ENCODE measurements at places on chromosomes 5 and 9.

GRCh38 chr5:72779520-72779919, 36.9 kb upstream of the TNPO1 start:
- no peak for DNase-seq

DNA sequence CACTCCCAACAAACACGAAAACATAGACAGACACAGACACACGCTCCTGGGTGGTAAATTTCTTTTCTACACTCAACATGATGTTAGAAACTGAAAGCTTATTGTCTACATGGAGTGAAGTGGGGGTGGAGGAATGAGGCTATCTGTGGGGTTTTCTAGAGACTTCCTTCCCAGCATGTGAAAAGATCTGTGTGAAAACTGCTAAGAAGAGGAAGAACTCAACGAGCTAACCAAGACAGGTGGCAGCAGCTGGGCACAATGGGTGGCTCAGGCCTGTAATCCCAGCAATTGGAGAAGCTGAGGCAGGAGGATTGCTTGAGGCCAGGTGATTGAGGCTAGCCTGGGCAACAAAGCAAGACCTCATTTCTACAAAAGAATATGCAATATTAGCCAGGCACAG, 7.6 kb downstream of the FYB1 start:
- no peak for DNase-seq

DNA sequence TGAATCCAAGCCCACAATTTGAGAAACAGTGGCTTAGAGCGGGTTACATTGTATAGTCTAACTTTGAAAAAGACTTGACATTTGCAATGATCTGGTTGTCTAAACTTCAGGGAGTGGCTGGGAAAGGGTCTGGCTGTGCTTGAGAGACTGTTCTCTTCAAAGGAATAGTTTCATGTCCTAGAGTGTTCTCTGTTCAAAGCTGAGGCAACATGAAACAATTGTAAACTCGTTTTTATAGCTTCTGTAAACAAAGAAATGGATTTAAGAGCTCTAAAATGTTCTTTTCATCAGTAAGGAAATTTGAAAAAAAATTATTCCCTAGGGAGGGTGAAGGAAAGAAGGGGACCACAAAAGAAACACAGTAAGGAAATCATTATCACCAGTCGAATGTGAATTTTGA, 41.6 kb downstream of the FOCAD start:
- no peak for DNase-seq

DNA sequence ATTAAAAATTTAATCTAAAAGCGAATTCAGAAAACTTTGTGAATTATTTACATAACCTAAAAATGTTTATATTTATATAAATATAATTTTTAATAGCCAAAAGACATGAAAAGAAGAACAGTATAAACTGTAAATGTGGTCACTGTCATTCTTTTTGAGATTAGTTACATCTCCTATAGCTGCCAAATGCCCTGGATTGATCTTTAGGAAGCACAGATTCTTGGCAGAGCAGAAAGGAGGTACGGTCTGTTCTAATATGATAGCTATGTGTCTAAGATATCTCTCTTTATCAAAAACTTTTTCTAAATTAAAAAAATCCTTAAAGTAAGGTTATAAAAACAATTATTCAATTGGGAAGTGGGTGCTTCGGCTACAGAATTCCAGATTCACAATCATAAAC, 151.0 kb downstream of the LPAR1 start:
- DNase-seq, result no peak

- DNase-seq, result no peak
Measured at GRCh38 chr9:93296889-93297480, 113.0 kb downstream of the WNK2 start.

- no peak for DNase-seq
Measured at GRCh38 chr9:82209797-82210470, 221.4 kb downstream of the SPATA31D1 start.

- DNase-seq, result no peak
Measured at GRCh38 chr9:88932766-88933165, 58.5 kb upstream of the S1PR3 start.

DNA sequence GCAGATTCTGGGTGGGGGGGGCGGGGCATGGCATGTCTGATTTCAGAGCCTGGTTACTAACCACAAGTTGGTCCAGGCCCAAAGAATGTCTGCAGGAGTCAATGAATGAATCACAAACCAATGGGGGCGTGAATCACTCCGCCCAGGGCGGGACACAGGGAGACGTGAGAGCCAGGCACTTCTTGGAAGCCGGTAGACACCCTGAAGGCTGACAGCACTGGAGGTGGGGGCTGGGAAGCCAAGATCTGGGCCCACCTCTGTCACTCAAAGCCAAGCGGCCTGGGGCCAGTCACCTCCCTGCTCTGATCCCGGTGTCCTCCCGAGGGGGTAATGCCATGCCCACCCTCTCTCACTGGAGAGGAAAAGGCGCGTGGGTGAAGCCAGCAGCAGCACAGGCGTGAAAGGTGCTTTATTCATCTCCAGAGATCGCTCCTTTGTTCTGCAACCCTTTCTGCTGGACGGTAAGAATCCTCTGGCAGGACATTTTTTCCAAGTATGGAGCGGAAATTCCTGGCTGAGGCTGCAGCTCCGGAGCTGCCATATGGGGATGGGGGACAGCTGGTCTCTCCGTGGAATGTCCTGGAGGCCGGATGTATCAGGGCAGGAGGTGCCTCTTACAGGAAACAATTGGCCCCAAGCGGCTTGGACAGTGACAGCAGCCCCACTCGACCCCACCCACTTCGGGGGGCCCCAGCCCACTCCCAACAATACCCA, 85.0 kb downstream of the STK10 start:
- DNase-seq, result no peak

DNA sequence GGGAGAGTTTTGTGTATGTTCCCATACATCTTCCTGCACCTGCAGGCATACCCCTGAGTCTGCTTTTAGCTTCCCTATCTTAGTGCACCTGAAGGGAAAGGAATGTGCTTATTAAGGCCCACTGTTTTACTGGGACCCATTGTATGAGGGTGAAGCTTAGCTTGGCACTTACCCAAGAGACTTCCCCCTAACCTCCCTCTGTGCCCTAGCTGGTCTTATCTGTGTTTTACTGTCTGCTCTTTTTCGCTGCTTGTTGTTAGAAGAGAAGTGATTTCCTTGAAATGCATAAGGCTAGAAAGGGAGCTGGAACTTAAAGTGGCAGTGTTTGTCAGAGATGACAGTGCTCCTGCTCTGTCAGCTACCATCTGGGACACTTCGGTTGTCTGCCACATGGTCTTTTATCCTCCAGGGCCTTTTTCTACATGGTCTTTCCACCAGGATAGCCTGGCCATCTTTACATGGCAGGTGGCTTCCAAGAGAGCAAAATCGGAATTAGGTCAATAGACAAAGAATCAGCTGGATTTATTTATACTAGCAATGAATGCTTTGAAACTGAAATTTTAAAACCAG, 122.5 kb upstream of the SLC44A1 start:
- no peak for DNase-seq

DNA sequence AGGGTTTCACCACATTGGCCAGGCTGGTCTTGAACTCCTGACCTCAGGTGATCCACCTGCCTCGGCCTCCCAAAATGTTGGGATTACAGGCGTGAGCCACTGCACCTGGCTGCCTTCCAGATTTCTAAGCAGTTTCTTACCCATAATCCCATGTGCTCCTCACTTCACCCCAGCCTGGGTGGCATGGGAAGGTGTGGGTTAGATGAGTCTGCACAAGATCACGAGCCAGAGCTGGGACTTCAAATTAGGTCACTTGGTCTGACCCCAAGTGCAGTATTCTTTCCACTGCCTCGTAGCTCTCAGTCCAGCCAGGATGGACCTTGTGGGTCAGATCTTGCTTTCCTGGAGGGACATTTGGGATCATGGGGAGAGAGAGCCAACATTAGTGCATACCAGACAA, 37.5 kb upstream of the STRBP start:
- DNase-seq, result no peak

DNA sequence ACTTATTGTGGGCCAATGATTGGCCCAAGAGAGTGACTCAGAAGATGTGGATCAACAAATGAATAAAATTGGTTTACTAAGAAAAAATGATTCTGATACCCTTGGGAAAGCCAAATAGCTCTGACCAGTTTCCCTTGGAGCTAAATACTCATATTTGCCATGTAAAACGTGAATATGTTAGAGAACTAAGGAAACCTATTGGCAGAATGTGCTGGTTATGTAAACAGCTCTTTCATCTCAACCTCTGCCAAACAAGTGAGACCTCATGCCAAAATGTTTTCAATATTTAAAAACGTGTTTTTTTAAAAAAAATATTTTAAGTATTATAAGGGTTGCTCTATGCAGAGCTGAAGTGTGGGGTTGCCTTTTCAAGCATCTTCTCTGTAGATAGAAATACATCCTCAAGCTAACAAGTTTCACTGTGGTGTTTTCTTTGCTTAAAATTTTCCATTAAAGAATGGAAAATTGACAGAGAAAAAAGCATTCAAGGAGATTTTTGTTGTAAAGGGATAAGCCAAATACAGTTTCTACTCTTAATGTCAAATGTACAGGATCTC, 186.9 kb upstream of the TUT7 start:
- DNase-seq, result no peak

- DNase-seq, result no peak
Measured at GRCh38 chr5:138033386-138033808, 518 bp upstream of the FAM13B start.

DNA sequence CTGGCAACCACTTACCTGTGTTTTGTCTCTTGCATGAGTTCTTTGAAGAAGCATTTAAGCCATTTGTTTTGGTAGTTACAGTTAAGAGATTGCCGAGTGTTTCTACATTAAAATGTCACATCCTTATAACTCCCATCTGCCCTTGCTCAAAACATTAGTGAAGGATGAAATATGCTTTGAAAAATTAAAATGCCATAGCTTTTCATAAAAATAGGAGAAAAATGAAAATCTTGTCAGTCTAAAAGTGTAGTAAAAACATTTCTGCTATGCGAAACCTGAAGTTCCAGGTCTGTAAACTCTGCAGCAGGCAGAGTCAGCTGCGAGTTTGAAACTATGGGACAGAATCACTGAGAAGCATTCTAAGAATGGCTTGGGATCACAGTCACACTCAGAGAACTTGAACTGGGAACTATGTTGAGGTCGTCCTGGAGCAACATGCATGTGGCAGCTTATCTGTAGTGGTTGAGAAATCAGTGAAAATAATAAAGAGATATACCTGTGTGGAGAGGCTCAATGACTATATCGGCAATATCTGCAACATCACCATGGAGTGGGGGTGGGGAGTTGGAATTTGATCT, 67.4 kb downstream of the RASGRF2 start:
- DNase-seq, result no peak

DNA sequence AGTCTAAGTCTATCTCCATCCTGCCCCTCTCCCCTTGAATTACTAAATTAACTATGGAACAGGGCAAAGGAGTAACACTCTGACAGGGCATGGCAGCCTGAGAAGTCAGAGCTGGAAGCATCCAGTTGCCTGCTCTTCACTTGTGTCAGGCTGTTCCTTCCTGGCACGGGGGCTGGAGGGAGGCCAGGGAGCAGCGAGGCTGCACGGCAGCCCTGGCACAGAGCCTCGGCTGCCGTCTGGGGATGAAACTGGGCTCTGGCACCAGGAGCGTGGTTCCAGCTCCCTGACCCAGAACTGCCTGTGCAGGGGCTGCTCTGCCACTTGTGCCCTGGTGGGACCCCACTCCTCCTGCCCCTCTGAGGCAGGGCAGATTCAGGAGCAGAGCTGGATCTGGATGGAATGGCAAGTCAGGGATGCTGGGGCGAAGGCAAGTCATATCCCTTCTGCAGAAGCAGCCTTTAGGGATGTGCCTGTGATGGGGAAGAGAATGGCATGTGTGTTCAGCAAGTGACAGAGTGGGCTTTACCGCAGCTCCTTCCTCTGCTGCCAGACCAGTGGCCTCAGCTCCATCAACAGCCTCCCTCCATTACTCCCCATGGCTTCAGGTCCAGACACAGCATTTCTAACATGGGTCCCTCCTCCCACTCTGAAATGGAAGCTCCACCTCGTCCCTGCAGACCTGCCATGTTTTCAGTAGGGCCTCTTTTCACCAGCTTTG, 42.2 kb upstream of the PDE8B start:
- no peak for DNase-seq

DNA sequence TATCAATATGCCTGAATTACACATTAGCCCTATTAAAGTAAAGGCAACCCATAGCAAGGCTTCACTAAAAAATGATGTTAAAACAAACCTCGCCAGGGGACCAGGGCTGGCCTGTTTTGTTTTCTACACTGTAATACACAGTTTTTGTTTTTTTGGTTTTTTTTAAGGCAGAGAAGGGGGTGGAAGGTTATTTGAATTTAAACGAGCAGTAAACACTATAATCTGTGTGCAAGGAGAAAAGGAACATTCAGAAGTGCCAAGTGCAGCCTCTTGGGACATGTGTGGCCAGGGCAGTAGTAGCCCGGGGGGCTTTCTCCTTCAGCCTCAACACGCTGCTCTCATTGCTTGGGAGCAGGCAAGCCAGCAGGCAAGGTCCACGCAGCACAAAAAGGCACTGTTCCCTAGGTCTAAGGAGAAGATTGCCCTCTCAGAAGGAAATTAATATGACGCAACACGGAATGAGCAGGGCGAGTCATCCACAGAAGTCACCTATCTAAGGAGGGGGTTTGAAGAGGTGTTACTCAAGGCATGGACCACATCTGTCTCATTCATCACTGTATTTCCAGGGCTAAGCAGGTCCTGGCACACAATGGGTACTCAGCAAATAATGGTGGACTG, 16.2 kb downstream of the SIL1 start:
- no peak for DNase-seq

GRCh38 chr9:115681585-115681984, 472.0 kb upstream of the PAPPA start:
- DNase-seq, result no peak

All from activated naive CD8-positive, alpha-beta T cell treated with anti-CD3 and anti-CD28 coated beads for 36 hours (primary cell).